Spinal cord (tissue), 10 donors: ENCODE measurements at places on chromosomes 2 and 18.

GRCh38 chr18:36558234-36558633 is 260.7 kb downstream of the FHOD3 start:
- no peaks in the 10 kb centered on the region for H3K27me3 ChIP-seq
- no peak overlapping the region for H3K4me3 ChIP-seq
- no peaks in the 10 kb centered on the region for H3K4me1 ChIP-seq
- no peak for DNase-seq
- H3K36me3 ChIP-seq: no peaks in the 10 kb centered on the region

DNA sequence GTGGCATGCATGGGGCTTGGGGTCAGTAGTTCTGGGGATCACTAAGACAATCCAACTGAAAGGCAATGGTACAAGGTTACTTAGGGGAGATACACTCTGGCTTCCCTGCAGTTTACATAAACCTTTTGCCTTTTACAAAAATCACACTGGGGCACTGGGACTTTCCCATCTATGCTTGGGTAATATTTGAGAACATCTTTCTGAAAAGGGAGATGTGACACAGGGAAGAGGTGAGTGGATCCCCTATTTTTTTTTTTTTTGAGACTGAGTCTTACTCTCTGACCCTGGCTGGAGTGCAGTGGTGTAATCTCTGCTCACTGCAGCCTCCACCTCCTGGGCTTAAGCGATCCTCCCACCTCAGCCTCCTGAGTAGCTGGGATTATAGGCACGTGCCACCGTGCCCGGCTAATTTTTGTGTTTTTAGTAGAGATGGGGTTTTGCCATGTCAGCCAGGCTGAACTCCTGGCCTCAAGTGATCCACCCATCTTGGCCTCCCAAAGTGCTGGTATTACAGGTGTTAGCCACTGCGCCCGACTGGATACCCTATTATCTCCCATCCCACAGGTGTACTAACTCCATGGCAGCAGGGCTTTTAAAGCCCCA is 82.8 kb upstream of the DNMT3A start:
- no peak for DNase-seq
- no peak overlapping the region for H3K4me3 ChIP-seq
- no peak overlapping the region for H3K27ac ChIP-seq
- H3K4me1 ChIP-seq: no peaks in the 10 kb centered on the region

DNA sequence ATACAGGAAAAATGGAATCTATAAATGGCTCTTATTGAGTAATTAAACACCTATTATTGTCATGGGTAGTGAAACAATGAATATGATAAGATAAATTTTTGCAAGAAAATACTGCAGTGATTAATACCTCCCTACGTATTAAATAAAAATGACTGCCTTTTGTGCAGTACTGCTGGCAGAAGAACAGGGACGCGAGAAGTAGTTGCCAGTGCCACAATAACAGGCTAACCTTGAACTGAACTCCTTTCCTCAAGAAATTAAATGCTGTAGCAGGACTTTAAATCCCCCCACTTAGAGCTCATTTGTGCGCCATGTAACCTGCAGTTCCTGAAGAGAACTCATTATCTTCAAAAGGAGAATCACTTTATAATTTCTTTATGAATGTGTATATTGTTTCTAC is 24.6 kb downstream of the FIGN start:
- H3K27me3 ChIP-seq: no peaks in the 10 kb centered on the region
- H3K4me3 ChIP-seq: no peak overlapping the region
- peak; percentile 57 for DNase-seq
- no peaks in the 10 kb centered on the region for H3K36me3 ChIP-seq
- H3K4me1 ChIP-seq: no peaks in the 10 kb centered on the region

DNA sequence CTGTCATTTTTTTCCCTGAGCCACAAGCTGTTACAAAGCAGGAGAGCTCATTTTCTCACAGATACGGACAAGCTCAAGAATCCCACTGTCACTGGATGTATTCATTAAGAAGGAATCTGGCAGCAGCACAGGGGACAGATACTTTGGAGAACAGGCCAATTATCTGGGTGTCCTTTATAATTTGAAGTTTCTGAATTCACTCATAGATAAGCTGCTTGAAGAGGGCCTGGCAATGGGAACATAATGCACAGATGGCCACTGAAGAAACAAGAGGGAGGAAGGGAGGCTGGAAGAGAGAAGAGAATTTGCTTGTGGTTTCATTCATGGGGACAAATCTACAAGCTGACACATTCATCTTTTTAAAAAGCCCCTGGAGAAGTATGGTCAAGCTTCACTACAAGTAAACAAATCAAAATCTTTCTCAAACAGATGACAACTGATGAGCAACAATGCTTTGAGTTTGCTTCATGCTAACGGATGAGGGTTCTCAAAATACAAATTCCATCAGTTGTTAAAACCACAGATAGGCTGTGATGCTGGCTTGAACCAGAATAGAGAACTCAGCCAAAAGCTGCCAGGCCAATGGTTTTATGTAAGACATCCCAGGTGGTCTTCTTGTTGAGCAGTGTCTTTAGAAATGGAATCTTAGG is 11.9 kb downstream of the BCL2 start:
- DNase-seq: no peak
- H3K27me3 ChIP-seq: no peaks in the 10 kb centered on the region
- no peak overlapping the region for H3K4me3 ChIP-seq

GRCh38 chr2:101956465-101957438 is 35.0 kb upstream of the IL1R2 start:
- no peaks in the 10 kb centered on the region for H3K36me3 ChIP-seq
- H3K4me3 ChIP-seq: no peak overlapping the region
- DNase-seq: no peak
- no peaks in the 10 kb centered on the region for H3K27me3 ChIP-seq

- DNase-seq: no peak
- H3K27ac ChIP-seq: no peak overlapping the region
- H3K36me3 ChIP-seq: no peaks in the 10 kb centered on the region
- H3K4me1 ChIP-seq: no peaks in the 10 kb centered on the region
- no peaks in the 10 kb centered on the region for H3K27me3 ChIP-seq
These were observed 145.3 kb downstream of the SPAG16 start for GRCh38 chr2:213429516-213429915.

GRCh38 chr18:48862678-48863270 is 88.0 kb downstream of the SMAD7 start:
- peaks cover 46% of the 10 kb centered on the region for H3K36me3 ChIP-seq
- no peak for DNase-seq
- H3K4me1 ChIP-seq: peaks cover 54% of the 10 kb centered on the region
- no peaks in the 10 kb centered on the region for H3K27me3 ChIP-seq
